ENCODE measurements at places on chromosomes 16 and 17.

DNA sequence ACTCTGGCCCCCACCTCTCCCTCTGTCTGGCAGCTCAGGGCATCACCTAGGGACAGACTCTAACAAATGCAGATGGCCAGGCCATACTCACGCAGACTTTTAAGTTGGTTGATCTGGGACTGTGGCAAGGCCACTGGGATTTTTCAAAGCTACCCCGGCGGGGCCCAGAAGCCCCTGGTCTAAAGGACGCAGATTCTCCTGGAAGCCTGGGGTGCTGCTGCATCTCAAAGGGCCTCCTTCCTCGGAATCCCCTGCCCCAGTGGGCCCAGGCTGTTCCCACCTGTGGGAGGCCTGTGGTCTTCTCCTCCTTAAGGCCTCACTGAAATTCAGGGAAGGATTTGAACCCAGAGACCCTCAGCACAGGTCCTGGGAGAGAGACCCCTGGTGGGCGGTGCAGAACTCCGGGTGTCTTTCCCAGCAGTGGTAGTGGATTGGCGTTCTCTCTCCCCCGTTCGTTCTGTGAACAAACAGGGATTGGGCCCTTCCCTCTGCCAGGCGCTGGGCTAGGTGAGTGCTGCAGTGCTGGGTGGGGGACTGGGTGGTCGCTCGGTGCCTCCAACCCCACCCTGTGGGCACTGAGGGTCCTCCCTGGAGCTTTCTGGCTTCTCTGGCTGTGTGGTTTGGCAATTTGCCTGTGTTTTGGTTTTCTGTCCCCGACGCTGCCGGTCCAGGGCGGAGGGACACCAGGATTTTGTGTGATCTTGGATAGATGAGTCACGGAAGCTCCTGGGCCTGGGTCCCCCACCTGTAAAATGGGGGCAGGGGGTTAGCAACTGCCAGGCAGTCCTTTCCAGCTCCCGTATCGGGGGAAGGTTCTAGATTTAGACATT lies 160.5 kb upstream of the GSE1 start:
- no peaks in the 10 kb centered on the region for H3K27me3 ChIP-seq
- H3K4me1 ChIP-seq, result peaks cover 10% of the 10 kb centered on the region
- H3K36me3 ChIP-seq, result no peaks in the 10 kb centered on the region

GRCh38 chr17:4293572-4293971 lies 29.8 kb upstream of the ANKFY1 start:
- DNase-seq, result no peak
- no peak overlapping the region for H3K4me3 ChIP-seq
- no peaks in the 10 kb centered on the region for H3K27me3 ChIP-seq
- H3K27ac ChIP-seq, result no peak overlapping the region
- no peaks in the 10 kb centered on the region for H3K36me3 ChIP-seq
- H3K4me1 ChIP-seq, result no peaks in the 10 kb centered on the region

DNA sequence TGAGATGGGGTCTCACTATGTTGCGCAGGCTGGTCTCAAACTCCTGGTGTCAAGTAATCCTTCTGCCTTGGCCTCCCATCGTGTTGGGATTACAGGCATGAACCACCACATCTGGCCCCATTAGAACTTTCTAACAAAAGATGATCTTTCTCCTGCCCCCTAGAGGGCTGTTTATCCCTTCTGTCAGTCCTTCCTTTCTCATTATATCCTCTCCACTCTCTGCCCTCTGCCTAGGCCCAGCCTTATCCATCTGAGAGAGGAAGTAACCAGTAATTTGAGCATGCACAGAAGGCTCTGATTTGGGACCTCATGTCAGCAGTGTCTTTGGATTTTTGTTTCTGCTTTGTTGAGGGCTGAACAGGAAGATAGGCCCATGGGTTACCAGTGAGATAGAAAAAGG lies 4.4 kb upstream of the DHX40 start:
- no peaks in the 10 kb centered on the region for H3K27me3 ChIP-seq
- no peak for DNase-seq
- no peaks in the 10 kb centered on the region for H3K36me3 ChIP-seq
- H3K4me3 ChIP-seq, result no peak overlapping the region
- no peaks in the 10 kb centered on the region for H3K4me1 ChIP-seq

- H3K4me1 ChIP-seq, result peaks cover 5% of the 10 kb centered on the region
- no peaks in the 10 kb centered on the region for H3K36me3 ChIP-seq
- no peak overlapping the region for H3K27ac ChIP-seq
Measured at GRCh38 chr16:89711601-89712273, 9.0 kb downstream of the VPS9D1 start.

GRCh38 chr17:53819956-53820355 lies 2.8 kb upstream of the KIF2B start:
- no peaks in the 10 kb centered on the region for H3K27me3 ChIP-seq
- no peak overlapping the region for H3K27ac ChIP-seq
- H3K36me3 ChIP-seq, result no peaks in the 10 kb centered on the region
- no peak for DNase-seq
- no peak overlapping the region for H3K4me3 ChIP-seq

- no peak overlapping the region for H3K4me3 ChIP-seq
- no peaks in the 10 kb centered on the region for H3K4me1 ChIP-seq
- no peak for DNase-seq
- no peaks in the 10 kb centered on the region for H3K27me3 ChIP-seq
- H3K27ac ChIP-seq, result no peak overlapping the region
Measured at GRCh38 chr16:78605548-78606101, 506.2 kb downstream of the WWOX start.

GRCh38 chr16:35725949-35726348 lies 2266.5 kb downstream of the TP53TG3F start:
- no peaks in the 10 kb centered on the region for H3K4me1 ChIP-seq
- no peaks in the 10 kb centered on the region for H3K27me3 ChIP-seq
- no peak for DNase-seq
- no peak overlapping the region for H3K27ac ChIP-seq

GRCh38 chr16:85588562-85589503 lies 24.3 kb upstream of the GSE1 start:
- no peak overlapping the region for H3K27ac ChIP-seq
- no peak for DNase-seq
- H3K4me1 ChIP-seq, result no peaks in the 10 kb centered on the region

DNA sequence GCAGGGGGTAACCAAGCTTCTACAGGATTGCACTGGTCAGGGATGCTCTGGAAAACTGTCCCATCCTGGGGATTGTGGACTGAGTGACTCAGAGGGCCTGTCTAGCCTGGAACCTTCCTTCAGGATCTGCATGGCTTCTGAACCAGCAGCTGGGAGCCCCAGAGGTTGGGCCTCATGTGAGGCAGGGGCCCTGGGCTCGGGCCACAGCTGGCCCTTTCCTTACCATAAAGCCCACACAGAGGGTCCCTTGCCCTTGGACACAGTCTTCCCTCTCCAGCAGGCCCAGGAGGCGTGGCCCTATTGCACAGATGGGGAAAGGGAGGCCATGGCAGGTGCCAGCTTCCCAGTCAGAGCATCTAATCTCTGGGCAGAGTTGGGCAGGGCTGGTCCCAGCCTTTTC lies 30.5 kb downstream of the ADCY7 start:
- H3K27ac ChIP-seq, result no peak overlapping the region
- H3K4me3 ChIP-seq, result no peak overlapping the region
- DNase-seq, result no peak
- H3K36me3 ChIP-seq, result no peaks in the 10 kb centered on the region

DNA sequence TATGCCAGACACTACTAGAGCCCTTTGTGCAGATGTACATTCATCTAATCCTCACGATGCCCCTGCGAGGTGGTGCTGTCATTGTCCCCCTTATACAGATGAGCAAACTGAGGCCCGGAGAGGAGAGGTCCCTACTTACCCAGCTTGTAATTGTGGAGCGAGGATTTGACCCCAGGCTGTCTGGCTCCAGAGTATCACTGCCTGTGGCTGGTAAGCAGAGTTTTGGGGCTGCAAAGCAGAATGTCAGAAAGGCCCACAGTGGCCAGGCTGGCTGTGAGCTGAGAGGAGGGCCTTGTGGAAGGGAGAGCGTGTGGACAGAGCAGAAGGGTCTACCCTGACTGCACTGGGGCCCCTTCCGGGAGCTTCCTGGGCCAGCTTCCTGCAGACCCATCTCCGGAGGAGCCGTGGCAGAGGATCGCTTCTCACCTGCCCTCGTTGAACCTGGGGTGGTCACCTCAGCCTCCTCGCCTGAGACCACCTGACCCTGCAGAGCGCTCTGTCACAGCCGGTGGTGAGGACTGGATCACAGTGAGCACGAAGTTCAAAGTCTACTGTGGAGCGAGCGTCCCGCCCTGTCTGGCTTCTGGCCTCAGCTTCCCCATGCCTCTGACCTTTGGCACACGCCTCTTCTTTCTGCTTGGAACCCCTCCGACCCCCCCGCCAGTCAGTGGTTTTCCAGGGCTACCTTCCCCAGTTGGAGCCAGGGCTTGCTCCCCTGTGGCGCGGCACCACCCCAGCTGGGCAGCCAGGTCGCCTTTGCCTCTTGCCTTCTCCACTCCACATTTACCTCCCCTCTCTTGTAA lies 12.1 kb downstream of the CMIP start:
- peak overlapping the region; percentile 54 for H3K27ac ChIP-seq
- peaks cover 21% of the 10 kb centered on the region for H3K4me1 ChIP-seq
- H3K36me3 ChIP-seq, result no peaks in the 10 kb centered on the region
- DNase-seq, result peak; percentile 82
- no peaks in the 10 kb centered on the region for H3K27me3 ChIP-seq
- H3K4me3 ChIP-seq, result peak overlapping the region; percentile 4

DNA sequence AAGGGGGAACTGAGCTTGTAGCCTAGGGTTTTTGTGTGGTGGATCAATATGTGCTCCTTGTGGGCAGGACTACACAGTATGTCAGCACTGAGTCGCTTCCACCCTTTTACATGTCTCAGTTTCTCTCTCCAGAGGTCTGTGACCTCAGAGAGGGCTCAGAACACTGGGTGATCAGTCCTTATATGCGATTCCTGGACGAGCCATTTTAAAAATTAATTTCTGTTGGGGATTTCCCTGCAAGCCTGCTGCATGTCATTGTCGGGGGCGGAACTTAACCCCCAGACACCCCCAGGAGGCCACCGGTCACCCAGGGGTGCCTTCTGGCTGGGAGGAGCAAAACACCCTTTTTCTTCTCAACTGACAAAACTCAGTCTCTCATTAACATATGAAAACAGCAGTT lies 14.1 kb downstream of the DHRS7B start:
- no peaks in the 10 kb centered on the region for H3K27me3 ChIP-seq
- H3K27ac ChIP-seq, result no peak overlapping the region
- H3K36me3 ChIP-seq, result no peaks in the 10 kb centered on the region
- no peak overlapping the region for H3K4me3 ChIP-seq
- no peaks in the 10 kb centered on the region for H3K4me1 ChIP-seq

DNA sequence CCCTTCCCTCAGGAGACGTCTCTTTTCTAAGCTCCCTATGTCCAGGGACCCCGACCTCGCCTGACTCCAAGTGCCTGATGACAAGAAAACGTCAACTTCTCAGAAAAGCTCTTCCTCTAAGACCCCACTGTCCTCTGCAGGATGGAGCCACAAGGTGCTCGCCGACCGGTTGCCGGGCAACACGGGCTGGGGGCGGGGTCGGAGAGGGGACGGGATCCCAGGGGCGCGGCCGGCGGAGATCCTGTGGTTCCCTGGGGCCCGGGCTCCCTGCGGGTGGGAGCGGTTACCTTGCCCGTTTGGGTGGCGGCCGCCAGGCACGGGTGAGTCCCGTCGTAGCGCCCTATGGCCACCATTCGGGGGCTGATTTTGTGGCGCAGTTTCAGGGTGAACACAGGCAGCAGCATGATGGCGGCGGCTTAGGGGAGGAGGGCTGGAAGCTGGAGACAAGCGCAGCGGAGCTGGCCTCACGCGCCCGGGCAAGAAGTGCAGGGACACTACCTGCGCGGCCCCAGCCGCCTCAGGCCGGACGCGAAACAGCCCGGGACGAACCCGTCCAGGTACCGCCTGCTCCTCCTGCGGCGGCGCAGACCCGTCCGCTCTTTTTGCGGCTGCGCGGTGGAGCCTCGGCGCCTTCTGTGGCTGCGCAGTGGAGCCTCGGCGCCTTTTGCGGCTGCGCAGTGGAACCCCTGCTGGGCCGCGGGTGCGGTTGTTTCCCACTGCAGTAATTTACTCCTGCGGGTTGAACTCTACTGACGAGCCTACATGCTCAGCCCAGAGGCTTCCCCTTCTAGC lies at the start of gene BBS2:
Gene BBS2 (minus strand): TSS at position 566 of the 792 bp plus-strand sequence. CDS start 162 bp downstream, at position 404.
- peaks cover 6% of the 10 kb centered on the region for H3K4me1 ChIP-seq
- DNase-seq, result peak; percentile 92
- no peaks in the 10 kb centered on the region for H3K27me3 ChIP-seq
- no peaks in the 10 kb centered on the region for H3K36me3 ChIP-seq

GRCh38 chr16:54459509-54460262 lies 173.1 kb upstream of the IRX3 start:
- H3K27me3 ChIP-seq, result no peaks in the 10 kb centered on the region
- H3K27ac ChIP-seq, result no peak overlapping the region
- no peaks in the 10 kb centered on the region for H3K36me3 ChIP-seq
- no peaks in the 10 kb centered on the region for H3K4me1 ChIP-seq
- DNase-seq, result no peak

DNA sequence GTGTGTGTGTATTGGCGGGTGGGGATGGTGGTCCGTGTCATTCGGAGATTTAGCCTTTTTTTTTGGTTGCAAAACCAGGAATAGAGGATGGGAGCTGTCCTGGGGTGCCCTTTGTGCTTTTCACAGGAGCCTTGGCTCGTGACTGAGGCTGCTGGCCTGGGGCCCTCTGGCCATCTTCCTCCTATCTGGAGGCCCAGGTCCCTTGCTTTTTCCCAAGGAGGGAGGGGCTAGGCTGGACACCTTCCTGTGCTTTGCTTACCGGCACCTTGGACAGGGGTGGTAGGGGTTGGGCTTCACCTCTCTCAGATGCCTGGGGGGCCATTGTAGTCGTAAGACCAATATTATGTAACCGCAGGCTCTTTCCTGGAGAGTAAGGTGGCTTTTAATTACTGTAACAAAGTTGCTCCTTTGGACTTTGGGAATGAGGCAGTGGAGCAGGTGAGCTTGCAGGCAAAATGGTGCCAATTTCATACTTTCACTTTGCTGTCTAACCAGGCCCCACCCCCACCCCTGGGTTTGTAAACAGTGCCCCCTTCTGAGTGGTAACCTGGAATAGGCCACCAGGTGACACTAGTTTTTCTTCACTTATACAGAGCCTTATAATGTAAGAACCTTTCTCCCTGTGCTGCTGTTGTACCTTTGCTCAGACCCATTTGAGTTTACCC lies 1.2 kb downstream of the DYNLL2 start:
- peak overlapping the region; percentile 96 for H3K27ac ChIP-seq
- H3K27me3 ChIP-seq, result no peaks in the 10 kb centered on the region
- H3K4me3 ChIP-seq, result peak overlapping the region; percentile 97
- H3K4me1 ChIP-seq, result peaks cover 8% of the 10 kb centered on the region

DNA sequence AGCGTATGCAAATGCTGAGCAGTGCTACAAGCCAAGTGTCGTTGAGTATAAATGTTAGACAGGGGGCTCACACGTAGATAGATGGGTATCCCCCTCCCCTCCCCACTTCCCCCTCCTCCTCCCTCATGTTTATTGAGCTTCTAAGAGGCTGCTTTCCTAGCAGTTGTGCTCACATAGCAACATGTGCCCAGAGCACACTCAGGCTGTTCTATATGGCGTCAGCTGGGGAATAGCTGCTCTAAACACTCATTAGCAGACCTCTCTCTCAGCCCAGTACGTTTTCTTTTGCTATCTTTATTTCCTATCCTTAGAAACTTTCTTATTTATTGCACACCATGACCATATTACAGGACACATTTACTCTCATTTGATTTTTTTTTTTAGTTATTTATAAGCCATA lies 1.8 kb downstream of the KCNJ2 start:
- DNase-seq, result peak; percentile 21
- no peaks in the 10 kb centered on the region for H3K36me3 ChIP-seq
- H3K4me3 ChIP-seq, result peak overlapping the region; percentile 74
- peaks cover 3% of the 10 kb centered on the region for H3K4me1 ChIP-seq
- no peak overlapping the region for H3K27ac ChIP-seq

GRCh38 chr16:52773026-52773425 lies 226.1 kb upstream of the TOX3 start:
- H3K36me3 ChIP-seq, result no peaks in the 10 kb centered on the region
- no peak overlapping the region for H3K27ac ChIP-seq
- H3K27me3 ChIP-seq, result no peaks in the 10 kb centered on the region
- no peak overlapping the region for H3K4me3 ChIP-seq
- no peaks in the 10 kb centered on the region for H3K4me1 ChIP-seq
- DNase-seq, result no peak

Measured in colonic mucosa (tissue), 4 donors.